ENCODE measurements at places on chromosomes 6 and 20.

GRCh38 chr20:4086771-4087687 lies 71.7 kb upstream of the RNF24 start:
- DNase-seq, result no peak

DNA sequence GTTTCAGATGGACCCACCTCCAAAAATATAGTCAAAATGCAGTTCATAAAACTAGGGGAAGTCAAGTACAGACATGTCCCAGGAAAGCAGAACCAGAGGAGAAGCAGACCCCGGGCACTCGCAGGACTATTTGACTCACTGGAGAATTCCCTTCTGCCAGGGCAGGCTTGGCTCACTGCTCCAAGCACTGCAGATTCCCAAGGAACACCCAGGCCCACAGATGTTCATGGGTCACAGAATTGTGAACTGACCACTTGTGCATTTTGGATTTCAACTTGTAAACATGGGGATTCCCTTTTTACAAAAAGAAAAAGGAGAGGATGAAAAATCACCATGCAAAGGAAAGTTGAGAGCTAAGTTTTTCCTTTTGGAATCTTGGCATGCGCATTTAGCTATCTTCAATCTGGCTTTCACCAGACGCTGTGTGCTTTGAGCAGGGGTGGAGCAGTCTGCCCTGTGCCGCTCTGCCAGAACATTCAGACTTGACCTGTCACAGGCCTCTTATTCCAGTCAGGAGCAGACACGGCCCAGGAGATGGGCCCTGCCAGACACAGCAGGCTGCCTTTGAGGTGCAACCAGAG lies 237.5 kb upstream of the TAB2 start:
- DNase-seq, result no peak

DNA sequence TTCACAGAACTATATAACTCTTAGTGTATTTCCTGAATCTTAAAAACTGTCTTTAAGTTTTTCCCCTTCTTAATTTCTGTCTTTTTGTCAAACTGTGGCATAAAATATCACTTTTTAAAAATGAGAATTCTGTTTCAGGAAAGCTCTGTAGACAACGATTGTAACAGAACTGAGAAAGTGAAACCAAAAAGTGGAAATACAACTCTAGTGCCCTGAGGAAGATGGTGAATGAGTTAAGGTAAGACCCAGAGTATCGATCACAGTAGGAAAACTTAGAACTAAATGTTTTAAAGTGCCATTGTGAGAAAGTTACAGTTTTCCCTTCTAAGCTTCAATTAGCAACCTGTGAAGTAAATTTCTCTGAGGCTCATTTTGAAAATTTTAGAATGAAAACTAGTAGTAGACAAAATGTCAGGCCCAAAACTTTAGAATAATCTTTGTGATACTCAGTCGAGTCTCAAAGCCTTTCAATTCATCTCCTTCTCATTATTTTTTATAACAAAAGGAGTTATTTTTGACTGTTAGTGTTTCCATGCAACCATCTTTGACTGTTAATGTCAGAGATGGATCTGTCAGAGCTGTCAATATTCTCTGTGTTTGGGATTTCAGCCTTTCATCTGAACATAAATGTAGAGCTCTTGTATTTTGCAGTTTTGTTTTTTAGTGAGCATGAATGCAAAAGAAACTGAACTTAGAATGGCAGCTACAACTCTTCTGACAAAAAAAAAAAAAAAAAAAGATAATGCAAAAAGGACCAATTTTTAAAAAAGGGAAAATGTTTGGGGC lies 19.0 kb upstream of the TRDN start:
- no peak for DNase-seq

GRCh38 chr6:41727705-41728072 lies 7.7 kb downstream of the TFEB start:
- no peak for DNase-seq

- DNase-seq, result no peak
Observed at GRCh38 chr20:53223626-53224172, 251.5 kb downstream of the TSHZ2 start.

- DNase-seq, result peak; percentile 20
Observed at GRCh38 chr6:122869437-122870024, 80.5 kb downstream of the SMPDL3A start.

- DNase-seq, result no peak
Observed at GRCh38 chr6:11353921-11354389, 121.5 kb upstream of the NEDD9 start.

DNA sequence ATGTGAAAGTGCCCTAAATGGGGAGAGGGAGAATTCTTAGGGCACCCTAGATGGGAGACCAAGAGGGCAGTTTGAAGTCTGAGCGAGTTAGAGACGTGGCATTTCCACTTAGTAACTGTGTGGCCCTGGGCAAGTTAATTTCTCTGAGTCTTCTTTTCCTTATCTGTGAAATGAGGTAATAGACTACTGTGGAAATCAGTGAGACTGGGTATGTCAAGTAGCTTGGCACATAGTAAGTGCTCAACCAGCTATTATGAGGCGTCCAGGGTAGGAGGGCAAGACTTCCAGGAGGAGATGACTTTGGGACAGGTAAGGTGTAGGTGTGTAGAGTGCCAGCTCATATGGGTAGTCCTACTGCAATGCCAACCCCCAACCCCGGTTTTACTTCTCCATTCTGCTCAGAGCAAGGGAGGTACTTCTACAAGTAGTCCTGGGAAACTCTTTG lies 770 bp downstream of the KIF3B start:
- peak; percentile 56 for DNase-seq

DNA sequence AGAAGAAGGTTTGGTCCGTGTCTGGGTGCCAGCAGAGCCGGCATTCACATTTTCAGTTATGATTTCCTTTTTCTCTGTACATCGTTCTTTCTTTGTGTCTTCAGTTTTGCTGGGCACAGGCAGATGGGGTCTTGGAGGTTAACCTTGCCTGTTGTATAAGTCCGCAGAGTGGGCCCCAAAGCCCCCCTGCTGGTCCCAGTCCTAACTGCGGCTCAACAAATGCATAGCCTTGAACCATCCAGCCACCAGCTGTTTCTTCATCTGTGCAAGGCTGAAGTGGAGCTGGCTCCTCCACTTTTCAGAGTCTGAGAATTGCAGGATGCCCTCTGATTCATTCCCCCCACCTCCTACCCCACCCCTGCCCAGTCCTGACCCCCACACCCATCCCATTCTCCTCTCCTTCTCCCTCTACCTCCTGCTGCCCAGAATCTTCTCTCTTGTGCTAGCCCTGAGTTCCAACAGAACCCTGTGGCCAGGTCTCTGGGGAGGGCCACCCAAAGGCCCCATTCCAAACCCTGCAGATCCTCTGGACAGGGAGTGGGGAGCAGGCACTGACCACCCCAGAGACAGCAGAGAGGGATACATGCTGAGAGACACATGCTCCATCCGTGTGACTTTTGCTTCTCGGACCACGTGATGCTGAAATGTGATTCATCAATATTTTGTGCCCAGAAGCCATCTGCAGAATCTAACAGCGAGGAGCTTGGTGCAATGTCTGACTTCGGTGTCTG lies 386.5 kb upstream of the SULF2 start:
- no peak for DNase-seq

DNA sequence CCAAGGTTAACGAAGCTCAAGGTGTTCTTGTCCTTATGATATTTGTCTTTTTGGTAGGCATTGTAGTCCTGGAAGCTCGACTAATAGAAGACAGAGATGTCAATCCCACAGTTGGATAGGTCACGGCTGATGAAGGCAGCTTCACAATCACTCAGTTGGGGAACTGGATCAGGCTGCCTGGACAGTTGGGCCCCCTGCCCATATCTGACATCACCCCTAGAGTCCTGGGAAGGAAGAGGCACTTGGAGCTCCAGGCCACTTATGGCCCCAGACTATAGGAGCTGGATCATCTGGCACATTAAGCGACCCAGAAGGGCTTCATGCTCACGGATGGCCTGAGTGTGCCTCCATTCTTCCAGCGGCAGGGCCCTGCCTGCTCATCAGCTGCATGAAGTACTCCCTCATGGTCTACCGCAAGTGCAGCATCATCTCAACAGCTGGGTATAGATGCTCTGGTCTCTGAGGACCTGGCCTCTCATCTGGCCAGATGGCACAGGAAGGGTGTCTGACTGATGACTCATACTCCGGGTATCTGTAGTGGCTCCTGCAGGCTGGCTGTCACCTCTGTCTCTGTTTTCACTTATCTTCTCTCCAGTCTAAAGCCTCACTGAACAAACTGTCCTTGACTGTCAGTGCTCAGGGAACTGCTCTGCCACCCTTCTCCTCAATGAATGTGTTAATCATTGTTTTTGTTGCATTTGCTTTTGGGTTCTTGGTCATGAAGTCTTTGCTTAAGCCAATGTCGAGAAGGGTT lies 29.2 kb upstream of the SSR1 start:
- no peak for DNase-seq

DNA sequence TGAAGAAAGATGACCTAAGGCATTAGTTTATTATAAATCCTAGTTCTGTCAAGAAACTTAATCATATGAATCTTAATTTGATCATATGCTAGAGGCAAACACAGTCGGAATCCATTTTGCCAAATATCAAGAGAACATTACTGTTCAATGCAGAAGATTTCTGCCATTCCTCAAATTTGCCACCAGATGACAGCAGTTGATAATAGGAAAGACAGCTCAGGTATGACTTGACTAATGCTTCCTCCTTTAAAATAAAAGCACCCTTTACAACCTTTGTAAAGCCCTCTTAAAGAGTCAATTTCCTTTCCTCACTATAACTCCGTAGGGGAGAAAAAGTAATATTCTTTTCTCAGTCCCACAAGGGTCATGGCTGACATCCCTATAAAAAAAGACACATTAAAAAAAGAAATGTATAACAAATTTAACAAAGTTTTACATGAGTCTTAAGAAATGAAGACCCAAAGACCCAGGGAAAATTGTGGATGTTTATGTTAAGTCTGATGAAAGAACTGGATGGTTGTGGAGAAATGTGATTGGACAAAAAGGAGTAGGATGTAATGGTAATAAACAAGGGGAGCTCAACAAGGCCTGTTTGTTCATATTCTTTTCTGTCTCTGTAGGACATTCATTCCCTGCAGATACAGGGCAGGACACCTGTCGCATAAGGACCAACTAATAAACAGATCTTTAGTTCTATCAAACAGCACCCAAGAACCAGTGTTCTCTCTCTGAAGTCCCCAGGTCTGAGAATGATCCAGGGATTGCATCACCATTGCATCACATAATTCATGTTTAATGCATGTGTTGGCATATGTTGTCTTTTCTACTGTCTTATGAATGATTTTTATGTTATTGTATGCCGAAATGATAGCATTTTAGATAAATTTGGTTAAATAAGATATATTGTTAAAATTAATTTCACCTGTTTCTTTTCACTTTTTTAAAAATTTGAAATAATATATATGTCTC lies 23.0 kb upstream of the IL17A start:
- DNase-seq, result no peak
